ENCODE measurements at places on chromosomes 4 and X.

GRCh38 chr4:118742050-118742449 is 56.9 kb downstream of the METTL14 start:
- DNase-seq: no peak

DNA sequence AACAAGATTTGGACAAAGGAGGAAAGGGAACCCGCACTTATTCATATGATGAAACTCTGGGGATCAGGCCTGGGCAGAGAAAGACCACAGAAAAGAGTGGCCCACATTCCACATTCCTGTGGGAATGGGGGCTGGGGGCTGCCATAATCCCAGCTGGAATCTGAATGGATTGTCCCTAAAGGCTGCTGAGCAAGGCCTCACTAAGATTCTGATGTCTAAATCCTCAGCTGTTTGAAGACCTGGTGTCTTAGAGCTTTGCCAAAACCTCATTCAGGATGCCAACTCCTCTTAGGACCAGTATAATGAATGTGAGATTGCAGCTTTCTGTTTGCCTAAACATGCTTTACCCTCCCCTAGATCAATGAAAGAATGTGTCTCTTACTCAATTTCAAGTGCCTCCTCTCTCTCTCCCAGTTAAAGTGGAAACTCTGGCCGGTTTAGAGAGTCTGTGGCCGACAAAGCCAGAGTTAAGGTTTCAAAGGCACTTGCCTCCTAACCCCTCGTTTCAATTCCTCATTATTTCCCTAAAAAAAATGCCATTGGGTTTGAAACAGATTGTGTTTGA is 33.3 kb upstream of the GPC4 start:
- no peak for DNase-seq

DNA sequence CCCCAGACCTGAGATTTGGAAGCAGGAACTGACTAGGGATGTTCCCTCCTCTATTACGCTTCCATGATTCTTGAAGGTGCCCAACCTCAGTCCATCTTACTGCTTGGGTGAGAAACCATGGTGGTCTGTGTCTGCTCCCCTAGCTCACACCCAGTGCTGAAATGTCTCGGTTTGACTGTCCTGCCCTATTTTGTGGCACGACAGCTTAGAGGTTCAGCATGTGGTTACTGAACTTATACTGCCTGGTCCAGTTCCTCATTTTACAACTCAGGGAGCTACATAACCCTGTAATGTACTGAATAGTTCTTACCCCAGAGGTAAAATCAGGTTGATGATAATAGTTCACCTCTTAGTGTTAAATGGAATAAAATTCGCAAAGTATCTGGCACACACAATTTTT is 203.1 kb downstream of the RBM46 start:
- no peak for DNase-seq

DNA sequence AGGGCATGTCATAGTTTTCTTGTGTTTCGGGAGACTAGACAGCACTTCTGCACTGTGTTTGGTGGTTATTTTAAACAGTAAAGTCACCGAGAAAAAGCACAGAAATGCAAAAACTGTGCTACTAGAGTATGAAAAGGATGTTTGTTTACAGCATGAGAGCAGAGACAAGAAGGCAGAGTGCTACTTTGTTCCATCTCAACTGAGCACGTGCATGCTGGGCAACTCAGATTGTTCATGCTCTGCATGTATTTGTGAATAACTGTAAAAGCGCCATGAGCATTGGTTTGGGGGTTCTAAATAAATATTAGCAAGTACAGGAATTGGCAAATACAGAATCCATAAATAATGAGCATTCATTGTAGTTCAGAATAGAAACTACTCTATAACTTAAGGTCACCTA is 7.4 kb downstream of the EVC start:
- DNase-seq: no peak

- no peak for DNase-seq
Observed at GRCh38 chr4:152610131-152610530, 69.7 kb downstream of the TMEM154 start.

DNA sequence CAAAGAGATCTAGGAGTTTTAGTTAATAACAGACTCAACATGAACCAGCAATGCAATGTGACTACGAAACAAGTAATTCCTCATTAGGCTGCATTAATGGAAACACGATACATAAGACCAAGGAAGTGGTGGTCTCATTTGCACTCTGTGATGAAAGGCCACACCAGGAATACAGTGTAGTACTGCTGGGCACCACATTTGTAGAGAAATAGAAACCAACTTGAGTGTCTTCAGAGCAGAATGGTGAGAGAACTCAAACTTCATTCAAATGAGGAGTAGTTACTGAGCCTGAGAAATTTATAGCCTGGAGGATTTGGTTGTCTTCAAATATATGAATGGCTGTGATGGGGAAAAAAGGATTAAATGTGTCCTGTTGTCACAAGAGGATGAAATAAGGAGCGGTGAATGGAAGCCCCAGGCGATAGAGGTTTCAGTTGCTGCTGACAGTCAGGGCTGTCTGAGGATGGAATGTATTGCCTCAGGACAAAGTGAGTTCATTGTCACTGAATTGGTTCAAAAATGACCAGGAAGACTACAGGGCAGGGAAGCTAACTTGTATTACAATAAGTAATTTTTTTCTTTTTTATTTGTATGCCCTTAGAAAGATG is 50.9 kb downstream of the NFKB1 start:
- DNase-seq: no peak

DNA sequence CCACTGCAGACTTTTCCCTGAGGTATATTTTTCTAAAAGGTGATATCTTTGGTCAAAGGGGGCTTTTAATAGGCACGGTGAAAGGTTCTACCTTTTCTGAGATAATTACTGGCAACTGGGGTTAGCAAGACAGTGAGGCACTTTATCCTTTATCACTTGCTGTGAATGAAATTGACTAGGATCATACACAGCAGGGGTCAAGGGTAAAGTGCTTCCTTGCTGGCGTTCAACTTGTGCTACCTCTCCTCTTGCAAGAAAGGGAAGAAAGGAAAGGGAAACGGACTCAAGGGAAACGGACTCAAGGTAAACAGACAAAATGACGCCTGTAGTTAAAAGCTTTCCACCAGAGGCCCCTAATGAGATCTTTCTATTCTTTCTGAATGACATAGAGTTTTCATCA is 78.6 kb upstream of the RAPGEF2 start:
- DNase-seq: no peak

GRCh38 chrX:93322110-93322509 is 351.3 kb downstream of the NAP1L3 start:
- DNase-seq: no peak

GRCh38 chr4:74714611-74715130 is 79.7 kb downstream of the BTC start:
- no peak for DNase-seq

DNA sequence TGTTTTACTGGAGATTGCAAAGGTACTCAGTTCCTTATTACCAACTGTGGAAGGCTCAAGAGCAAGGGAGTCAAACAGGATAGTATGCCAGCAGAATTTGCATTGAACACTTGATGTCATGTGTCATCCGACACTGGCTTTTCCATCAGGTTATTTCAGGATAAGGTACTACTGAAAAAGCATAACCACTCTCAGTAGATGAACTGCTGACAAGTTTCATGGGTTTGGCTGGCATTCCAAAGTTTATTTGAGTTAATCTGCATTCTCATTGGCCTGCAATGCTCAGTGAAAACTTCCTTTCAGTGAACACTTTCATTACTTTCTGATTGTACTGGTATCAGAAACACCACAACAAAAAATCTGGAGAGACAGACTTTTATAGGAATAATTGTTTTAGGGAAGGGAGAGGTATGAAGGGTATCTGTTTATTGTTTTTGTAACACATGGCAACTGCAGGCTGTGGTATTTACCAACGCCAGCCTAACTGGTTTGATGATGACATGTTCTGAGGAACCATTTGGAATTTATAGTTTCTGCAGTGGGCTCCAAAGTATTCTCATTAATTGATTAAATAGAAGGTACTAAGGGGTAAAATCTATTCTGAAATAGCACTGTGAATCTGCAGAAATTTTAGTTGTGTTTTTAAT is 345.7 kb upstream of the NR3C2 start:
- DNase-seq: no peak

DNA sequence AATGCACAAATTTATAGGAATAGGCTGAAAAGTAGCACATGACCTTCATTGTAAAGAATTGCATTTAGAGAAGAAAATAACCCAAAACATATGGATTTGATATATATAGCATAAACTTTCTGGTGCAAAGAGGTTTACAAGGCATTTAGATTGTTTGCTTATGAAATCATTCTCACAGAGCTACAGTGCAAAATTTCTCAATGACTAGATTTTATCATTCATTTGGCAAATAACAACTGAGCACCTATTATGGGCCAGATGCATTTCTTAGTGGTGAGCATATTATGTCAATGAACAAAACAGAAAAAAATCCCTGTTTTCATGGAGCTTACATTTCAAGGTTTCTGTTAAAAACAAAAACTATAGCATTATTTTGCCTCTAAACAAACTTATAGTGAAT is 34.1 kb upstream of the TNIP3 start:
- DNase-seq: no peak

DNA sequence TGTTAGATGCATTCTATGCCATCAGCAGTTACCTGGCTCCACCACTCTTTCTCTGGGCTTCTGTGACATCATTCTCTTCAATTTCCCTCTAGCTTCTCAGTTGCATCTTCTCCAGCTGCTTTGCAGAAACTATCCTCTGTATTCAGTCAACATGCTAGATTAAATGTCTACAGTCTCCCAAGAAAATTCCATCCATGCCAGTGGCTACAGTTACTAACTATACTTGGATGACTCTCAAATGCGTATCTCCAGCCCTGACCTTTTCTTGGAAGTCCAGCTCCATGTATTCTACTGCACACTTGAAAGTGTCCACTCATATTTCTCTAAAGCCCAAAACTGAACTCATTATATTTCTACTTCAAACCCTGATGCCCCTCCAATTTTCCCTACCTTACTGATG is 232.3 kb upstream of the TENM3 start:
- no peak for DNase-seq

DNA sequence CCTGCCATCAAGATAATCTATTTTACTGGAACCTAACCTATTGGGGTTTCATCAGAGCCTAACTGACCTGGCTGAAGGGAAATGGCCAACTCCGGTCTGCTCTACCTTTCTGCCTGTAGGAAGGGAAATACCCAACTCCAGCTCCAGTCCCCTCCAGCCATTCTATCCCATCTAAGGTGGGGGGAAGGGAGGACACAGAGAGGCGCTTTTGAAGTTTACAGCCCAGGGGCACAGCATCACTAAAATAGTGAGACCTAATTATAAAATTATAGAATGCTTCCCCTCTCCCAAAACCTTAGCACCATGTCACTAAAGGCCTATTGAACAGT is 27.8 kb upstream of the ACSL4 start:
- DNase-seq: no peak

DNA sequence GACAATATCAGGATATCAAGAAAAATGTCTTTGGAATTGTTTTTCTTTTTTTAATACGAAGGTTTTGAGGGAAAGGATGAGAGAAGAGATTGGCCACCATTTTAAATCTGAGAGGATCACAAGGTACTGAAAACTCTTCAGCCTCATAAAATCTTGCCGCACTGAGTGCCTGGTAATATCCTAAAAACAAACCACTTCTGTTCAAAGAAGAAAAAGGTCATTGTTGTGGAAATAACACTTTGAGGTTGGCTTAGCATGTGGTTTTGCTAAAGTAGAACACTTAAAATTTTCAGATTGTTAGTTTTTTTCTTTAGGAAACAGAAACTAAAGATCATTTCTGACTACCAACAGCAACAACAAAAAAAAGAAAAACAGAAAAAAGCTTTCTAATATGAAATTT is 1.0 kb upstream of the CLDN22 start:
- no peak for DNase-seq

DNA sequence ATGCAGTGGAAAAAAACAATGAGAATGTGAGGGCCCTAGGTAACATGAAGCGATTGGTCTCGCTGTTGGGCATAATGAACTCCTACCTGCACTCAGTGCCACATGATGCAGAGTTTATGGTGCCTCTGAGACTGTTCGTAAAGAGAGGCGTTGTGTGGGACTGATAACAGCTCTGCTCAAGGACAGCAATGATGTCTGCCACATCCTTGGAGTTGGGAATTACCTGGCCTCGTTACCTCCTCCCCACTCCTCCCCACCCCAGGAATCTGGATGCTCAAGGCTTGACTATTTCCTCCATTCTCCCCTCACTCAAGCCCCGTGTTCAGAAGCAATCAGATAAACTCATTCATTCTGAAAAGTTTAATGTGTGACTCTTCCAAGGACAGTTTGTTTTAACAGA is 148.0 kb upstream of the JADE1 start:
- no peak for DNase-seq

- no peak for DNase-seq
Observed at GRCh38 chrX:107674480-107675364, 46.4 kb downstream of the PRPS1 start.

GRCh38 chr4:147633113-147633512 is 15.9 kb downstream of the TMEM184C start:
- DNase-seq: no peak

DNA sequence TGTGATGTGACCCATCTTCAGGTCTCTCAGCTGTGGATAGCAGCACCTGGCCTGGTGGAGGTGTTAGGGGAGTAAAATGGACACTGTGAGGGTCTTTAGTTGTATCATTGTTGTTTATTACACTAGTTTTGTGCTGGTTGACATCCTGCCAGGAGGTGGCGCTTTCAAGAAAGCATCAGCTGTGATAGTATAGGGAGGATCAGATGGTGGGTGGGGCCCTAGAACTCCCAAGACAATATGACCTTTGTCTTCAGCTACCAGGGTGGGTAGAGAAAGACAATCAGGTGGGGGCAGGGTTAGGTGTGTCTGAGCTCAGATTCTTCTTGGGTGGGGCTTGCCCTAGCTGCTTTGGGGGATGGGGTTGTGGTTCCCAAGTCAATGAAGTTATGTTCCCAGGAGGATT is 162.8 kb downstream of the PPP1R2C start:
- no peak for DNase-seq

GRCh38 chr4:6732441-6733357 is 16.7 kb downstream of the BLOC1S4 start:
- DNase-seq: no peak

DNA sequence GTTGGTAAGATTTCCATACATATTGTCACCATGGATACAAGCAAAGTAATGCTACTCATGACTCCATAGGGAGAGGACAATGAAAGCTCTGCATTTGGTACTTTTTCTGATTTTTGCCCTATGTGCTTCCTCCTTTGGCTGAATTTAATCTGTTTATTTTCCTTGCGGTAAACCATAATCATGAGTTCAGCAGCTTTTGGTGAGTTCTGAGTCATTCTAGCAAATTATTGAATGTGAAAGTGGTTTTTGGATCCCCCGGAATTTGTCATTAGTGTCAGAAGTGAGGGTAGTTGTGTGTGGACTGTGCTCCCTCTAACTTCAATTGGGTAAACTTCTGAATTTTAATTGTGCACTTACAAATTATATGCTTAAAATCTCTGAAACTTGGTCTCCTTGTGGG is 170.3 kb downstream of the MOSPD2 start:
- no peak for DNase-seq

GRCh38 chrX:40037367-40037766 is 60.4 kb downstream of the BCOR start:
- no peak for DNase-seq
